ENCODE measurements at places on chromosomes 2 and 18. TPM values are rescaled to one million over a fixed set of nuclear protein-coding genes. Genes with fewer than 3 reads are reported as not detected.

- no peaks in the 10 kb centered on the region for H3K27me3 ChIP-seq
- no peak overlapping the region for H3K27ac ChIP-seq
- H3K36me3 ChIP-seq: no peaks in the 10 kb centered on the region
Measured at GRCh38 chr2:195758846-195759245, 101.8 kb downstream of the SLC39A10 start.

DNA sequence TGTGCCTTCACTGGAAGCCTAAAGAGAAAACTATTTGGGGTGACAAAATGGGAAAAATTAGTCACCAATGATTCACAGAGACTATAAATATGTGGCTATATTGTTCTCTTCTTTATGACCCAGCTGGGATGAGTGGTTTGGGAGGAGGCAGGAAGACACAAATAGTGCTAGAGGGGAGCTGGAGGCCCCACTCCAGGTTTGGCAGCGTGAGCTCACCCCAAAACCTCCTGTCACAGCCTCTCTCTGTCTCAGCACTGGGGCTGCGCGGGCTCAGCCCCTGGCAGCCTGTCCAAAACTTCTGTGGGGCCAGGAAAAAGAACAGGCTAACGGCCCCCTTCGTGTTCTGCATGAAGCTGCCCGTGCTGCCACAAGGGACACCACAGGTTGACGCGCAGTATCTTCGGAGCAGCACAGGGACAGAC is 73.2 kb upstream of the LCLAT1 start:
- no peaks in the 10 kb centered on the region for H3K36me3 ChIP-seq
- DNase-seq: no peak
- H3K27me3 ChIP-seq: no peaks in the 10 kb centered on the region
- H3K27ac ChIP-seq: no peak overlapping the region

NDC80 gene
- 11.8 TPM for polyA plus RNA-seq

IL36A gene
- not detected for polyA plus RNA-seq

DNA sequence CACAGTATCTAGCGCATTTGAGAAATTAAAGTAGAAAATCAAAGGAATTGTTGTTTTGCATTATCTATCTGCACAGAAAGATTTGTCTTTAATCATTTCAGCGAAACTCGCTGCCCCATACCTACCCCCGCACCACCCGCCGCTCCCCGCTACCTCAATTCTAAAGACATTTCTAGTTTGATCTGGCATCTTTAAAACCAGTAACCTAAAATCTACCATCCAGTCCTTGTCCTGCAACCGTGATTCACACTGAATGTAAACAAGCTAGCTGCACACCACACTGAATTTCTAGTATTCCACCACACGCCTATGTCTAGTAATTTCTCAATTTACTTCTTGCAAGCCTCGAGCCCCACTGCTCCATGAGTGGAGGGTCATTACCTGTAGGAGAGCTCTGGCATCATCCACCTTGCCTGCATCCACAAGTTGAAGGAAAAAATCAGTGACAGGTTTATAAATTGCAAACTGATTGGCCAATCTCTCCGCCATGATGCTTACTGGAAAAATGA is 60.1 kb downstream of the ABCG8 start:
- H3K36me3 ChIP-seq: peaks cover 42% of the 10 kb centered on the region
- H3K27ac ChIP-seq: no peak overlapping the region
- no peak for DNase-seq
- peaks cover 3% of the 10 kb centered on the region for H3K4me1 ChIP-seq
- H3K27me3 ChIP-seq: no peaks in the 10 kb centered on the region

PROKR1 gene
- polyA plus RNA-seq: 0.15 TPM

KLHL30 gene
- 0.12 TPM for polyA plus RNA-seq

GRCh38 chr18:10274301-10274700 is 180.1 kb upstream of the APCDD1 start:
- no peaks in the 10 kb centered on the region for H3K4me1 ChIP-seq
- no peak overlapping the region for H3K27ac ChIP-seq
- H3K4me3 ChIP-seq: no peak overlapping the region
- no peaks in the 10 kb centered on the region for H3K27me3 ChIP-seq

DNA sequence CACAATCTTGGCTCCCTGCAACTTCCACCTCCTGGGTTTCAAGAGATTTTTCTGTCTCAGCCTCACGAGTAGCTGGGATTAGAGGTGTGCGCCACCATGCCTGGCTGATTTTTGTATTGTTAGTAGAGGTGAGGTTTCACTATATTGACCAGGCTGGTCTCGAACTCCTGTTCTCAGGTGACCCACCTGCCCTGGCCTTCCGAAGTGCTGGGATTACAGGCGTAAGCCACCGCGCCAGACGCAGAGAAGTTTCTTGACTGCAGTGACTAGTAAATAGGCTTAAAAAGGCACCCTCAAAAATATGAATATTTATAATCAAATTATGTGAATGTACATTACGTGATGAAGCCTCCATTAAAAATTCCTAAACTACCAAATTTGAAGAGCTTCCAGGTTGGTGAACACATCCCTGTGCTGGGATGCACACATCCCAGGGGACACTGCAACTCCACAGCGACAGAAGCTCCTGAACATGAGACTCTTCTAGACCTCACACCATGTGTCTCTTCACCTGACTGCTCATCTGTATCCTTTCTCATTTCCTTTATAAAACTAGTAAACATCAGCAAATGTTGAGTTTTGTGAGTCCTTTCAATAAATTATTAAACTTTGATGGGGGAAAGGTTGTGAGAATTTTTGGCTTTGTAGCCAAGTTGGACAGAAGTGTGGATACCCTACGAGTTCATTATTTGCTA is 203.3 kb upstream of the SPOPL start:
- no peak overlapping the region for H3K4me3 ChIP-seq
- H3K36me3 ChIP-seq: no peaks in the 10 kb centered on the region
- H3K27me3 ChIP-seq: no peaks in the 10 kb centered on the region
- no peak overlapping the region for H3K27ac ChIP-seq
- no peak for DNase-seq

- no peak overlapping the region for H3K4me3 ChIP-seq
- peaks cover 3% of the 10 kb centered on the region for H3K27me3 ChIP-seq
- no peaks in the 10 kb centered on the region for H3K36me3 ChIP-seq
- no peaks in the 10 kb centered on the region for H3K4me1 ChIP-seq
- DNase-seq: no peak
Measured at GRCh38 chr2:68363721-68364120, 1.4 kb upstream of the PLEK start.

- peaks cover 44% of the 10 kb centered on the region for H3K27me3 ChIP-seq
- no peaks in the 10 kb centered on the region for H3K36me3 ChIP-seq
- DNase-seq: no peak
Measured at GRCh38 chr2:120586507-120587278, 149.0 kb upstream of the GLI2 start.

DNA sequence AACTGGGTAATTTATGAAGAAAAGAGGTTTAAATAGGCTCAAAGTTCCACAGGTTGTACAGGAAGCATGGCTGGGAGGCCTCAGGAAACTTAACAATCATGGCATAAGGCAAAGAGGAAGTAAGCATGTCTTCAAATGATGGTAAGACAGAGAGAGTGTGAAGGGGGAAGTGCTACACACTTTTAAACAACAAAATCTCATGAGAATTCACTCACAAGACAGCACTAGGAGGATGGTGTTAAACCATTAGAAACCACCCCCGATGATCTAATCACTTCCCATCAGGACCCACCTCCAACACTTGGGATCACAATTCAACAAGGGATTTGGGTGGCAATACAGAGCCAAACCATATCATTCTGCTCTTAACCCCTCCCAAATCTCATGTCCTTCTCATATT is 34.9 kb downstream of the CFAP210 start:
- H3K4me3 ChIP-seq: no peak overlapping the region
- H3K4me1 ChIP-seq: no peaks in the 10 kb centered on the region
- DNase-seq: no peak
- H3K27me3 ChIP-seq: no peaks in the 10 kb centered on the region

GRCh38 chr2:143258126-143258892 is 129.1 kb downstream of the ARHGAP15 start:
- H3K4me3 ChIP-seq: no peak overlapping the region
- no peaks in the 10 kb centered on the region for H3K36me3 ChIP-seq
- no peaks in the 10 kb centered on the region for H3K4me1 ChIP-seq
- H3K27me3 ChIP-seq: no peaks in the 10 kb centered on the region

- H3K27ac ChIP-seq: no peak overlapping the region
- no peaks in the 10 kb centered on the region for H3K4me1 ChIP-seq
- DNase-seq: no peak
- H3K4me3 ChIP-seq: no peak overlapping the region
- no peaks in the 10 kb centered on the region for H3K36me3 ChIP-seq
Measured at GRCh38 chr2:44038277-44038676, 42.5 kb upstream of the LRPPRC start.

ERFE gene
- 0.94 TPM for polyA plus RNA-seq

DNA sequence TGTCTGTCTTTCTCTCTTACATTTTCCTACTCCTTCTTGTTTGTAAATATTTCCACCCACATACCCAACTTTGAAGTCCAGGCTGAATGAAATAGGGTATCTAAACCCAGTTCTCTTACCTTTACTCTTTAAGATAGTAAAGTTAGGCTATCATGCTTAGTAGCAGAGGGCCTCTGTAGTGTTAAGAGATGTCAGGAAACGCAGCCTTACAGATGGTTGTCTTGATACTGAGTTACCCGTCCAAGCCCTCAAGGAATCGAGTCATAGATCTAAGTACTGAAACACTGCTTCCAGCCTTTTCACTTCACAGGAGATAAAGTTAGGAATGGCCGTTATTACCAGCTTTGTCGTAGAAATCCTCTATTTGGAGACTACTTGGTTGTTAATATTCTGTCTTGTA is 24.3 kb downstream of the MRPS9 start:
- H3K4me3 ChIP-seq: no peak overlapping the region
- H3K27ac ChIP-seq: no peak overlapping the region
- no peaks in the 10 kb centered on the region for H3K27me3 ChIP-seq
- H3K4me1 ChIP-seq: no peaks in the 10 kb centered on the region
- peaks cover 2% of the 10 kb centered on the region for H3K36me3 ChIP-seq

GRCh38 chr18:79524181-79525078 is 128.7 kb downstream of the NFATC1 start:
- no peak overlapping the region for H3K27ac ChIP-seq
- H3K4me3 ChIP-seq: no peak overlapping the region
- no peak for DNase-seq
- no peaks in the 10 kb centered on the region for H3K36me3 ChIP-seq
- no peaks in the 10 kb centered on the region for H3K27me3 ChIP-seq

IL36RN gene
- polyA plus RNA-seq: not detected

CRYGC gene
- polyA plus RNA-seq: not detected

CRACDL gene
- 3.0 TPM for polyA plus RNA-seq

- H3K36me3 ChIP-seq: peaks cover 2% of the 10 kb centered on the region
- H3K4me3 ChIP-seq: no peak overlapping the region
- peak overlapping the region; percentile 11 for H3K27ac ChIP-seq
- no peaks in the 10 kb centered on the region for H3K27me3 ChIP-seq
Measured at GRCh38 chr2:112493858-112494648, 12.1 kb downstream of the TTL start.

DNA sequence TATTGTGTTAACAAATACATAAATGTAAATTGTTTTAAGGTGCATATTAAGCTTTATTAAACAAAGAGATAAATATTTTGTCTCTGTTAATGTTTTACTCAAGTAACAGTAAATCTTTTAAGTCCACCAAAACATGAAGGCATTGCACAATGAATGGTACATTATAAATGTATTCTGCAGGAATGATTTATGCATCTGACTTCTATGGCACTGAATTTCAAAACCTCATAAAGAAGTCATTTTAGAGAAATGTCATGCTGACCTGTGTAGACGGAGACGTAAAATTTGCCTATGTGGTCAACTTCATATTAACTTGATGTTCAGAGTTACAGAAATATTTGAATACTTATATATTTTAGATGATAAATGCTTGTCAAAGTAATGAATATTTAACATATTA is 194.7 kb downstream of the BABAM2 start:
- peaks cover 13% of the 10 kb centered on the region for H3K4me1 ChIP-seq
- H3K4me3 ChIP-seq: no peak overlapping the region
- DNase-seq: no peak
- no peaks in the 10 kb centered on the region for H3K27me3 ChIP-seq
- no peaks in the 10 kb centered on the region for H3K36me3 ChIP-seq

L3MBTL4 gene
- polyA plus RNA-seq: 4.0 TPM

DNA sequence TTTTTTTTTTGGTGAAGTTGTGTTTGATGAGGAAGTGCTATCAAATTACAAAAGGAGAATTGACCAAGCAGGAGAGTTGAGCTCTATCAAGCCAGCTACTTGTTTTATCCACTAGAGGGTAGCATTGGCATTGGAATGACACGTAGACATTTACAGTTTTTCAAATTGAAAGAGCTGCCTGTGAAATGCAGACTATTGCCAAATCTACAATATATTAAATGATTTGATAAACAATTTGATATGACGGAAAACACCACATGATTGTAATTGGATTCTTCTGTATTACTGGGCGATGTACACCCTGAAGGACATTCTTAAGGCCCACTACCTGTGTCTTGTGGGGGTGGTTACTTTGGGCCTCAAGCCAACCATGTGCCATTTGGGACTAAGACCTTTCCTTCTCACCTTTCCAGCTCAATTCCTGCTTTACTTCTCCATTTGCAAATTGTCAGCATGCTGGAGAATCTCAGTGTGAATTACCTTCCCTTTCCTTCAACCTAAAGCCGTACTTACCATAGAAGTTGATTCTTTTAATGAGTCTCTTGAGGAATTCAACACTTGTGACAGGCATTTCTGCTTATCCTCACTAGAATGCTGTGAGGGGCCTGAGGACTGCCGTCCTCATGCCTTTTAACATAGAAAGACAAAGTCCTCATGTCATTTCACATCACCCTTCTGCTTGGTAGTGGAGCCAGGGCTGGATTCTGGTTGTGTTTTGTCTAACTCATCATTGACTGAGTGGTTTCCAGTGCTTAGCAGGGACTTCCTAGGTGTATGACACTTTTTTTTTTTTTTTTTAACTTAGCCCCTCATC is 134.8 kb upstream of the THUMPD2 start:
- no peak overlapping the region for H3K27ac ChIP-seq
- peaks cover 3% of the 10 kb centered on the region for H3K4me1 ChIP-seq
- H3K36me3 ChIP-seq: no peaks in the 10 kb centered on the region
- H3K27me3 ChIP-seq: peaks cover 2% of the 10 kb centered on the region
- peak; percentile 51 for DNase-seq

FAM110C gene
- 20.0 TPM for polyA plus RNA-seq

SERPINB4 gene
- not detected for polyA plus RNA-seq

FAP gene
- polyA plus RNA-seq: 10.6 TPM

AGBL5 gene
- 28.3 TPM for polyA plus RNA-seq

DNA sequence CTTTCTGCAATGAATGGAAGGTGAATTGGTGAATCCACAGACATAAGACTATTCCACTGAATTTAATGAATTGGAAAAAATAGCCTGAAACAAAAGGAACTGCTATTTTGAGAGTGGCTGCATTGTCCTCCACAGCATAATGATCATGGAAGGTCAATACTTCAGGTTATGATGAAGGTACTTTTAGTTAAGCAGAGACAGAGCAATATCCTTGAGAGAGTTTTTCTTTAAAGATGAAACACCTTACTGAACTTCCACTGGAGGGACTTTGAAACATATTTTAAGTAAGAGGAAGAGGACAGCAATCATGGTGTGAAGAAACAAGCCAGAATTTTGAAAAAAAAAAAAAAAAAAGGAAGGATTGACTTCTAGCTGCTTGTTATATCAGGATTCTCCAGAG is 68.8 kb upstream of the DPP10 start:
- H3K27me3 ChIP-seq: no peaks in the 10 kb centered on the region
- no peaks in the 10 kb centered on the region for H3K4me1 ChIP-seq
- DNase-seq: no peak
- H3K27ac ChIP-seq: no peak overlapping the region
- no peaks in the 10 kb centered on the region for H3K36me3 ChIP-seq
